ENCODE measurements at places on chromosomes 12 and 14.

DNA sequence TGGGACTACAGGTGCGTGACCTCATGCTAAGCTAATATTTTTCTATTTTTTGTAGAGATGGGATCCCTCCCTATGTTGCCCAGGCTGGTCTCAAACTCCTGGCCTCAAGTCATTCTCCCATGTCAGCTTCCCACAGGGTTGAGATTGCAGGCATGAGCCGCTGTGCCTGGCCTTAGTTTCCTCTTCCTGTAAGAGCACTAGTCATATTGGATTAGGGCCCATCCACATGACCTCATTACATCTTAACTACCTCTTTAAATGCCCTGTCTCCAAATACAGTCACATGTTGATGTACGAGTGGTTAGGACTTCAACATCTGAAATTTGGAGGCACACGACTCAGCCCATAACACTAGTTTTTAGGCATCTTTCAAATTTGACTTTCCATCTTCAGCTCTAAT is 72.2 kb upstream of the RASSF3 start:
- no peak for DNase-seq

- DNase-seq, result no peak
Measured at GRCh38 chr14:101605836-101606235, 44.5 kb downstream of the DIO3 start.

- DNase-seq, result no peak
Measured at GRCh38 chr12:54605138-54605970, 16.9 kb upstream of the PPP1R1A start.

GRCh38 chr14:54606178-54606577 is 39.2 kb downstream of the SAMD4A start:
- DNase-seq, result no peak

- no peak for DNase-seq
Measured at GRCh38 chr12:2344476-2344875, 291.7 kb downstream of the CACNA1C start.
